ENCODE measurements at places on chromosomes 4 and X.
A peak's percentile ranks its signal among the peaks of the same experiment; 100 is the strongest.

- no peak for DNase-seq
Measured at GRCh38 chr4:91099666-91100065, 972.5 kb downstream of the CCSER1 start.

DNA sequence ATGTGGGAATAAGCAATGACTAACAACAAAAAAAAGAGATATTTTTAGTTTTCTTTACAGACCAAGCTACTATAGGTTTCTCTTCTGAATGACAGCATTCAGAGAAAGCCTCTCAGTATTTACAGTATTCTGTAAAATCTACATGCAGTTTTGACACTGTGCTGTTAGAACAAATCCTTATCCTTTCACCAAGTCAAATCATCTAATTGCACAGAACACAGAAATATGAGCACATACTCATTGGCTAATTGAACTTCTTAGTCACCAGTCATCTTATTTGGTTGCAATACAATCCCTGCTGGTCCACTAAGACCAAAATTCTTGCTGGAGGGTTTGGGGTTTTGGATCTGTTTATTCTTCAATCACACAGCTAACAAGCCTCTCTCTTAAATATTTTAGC, 5.7 kb downstream of the ACOT9 start:
- no peak for DNase-seq

DNA sequence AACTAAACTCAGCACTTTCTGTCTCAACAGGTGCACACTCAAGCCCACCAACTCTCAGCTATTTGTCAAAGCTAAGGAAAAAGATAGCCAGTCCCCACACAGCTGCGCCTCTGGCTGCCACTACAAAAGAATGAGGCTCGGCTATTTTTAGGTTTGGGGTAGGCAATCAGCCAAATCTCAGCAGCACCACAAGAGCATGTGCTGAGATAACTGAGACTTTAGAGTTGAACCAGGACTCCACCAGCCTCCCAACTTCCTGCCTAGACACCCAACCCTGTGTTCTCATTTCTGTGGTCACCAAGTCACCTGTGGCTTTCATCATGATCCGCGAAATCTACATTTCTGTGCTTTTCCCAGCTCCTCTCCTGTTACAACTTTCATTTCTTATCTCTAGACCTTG, 28.0 kb downstream of the DMD start:
- DNase-seq: no peak

DNA sequence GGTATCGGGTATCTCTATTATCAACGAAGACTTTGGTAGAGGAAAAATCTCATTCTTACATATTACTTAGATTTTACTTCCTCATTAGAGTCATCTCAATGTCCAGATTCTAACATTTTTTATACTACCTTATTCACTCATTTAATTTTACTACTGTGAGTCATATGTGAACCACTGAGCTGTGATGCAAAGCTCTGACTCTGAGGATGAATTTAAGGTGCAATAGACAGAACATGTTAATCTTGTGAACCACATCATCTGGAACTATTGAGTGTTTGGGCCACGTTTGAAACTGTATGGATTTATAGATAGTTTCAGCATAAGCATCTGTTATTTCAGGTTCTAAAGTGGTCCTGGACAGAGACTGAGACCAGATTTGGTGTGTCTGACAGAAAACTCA, 78.4 kb downstream of the PWWP3B start:
- no peak for DNase-seq

DNA sequence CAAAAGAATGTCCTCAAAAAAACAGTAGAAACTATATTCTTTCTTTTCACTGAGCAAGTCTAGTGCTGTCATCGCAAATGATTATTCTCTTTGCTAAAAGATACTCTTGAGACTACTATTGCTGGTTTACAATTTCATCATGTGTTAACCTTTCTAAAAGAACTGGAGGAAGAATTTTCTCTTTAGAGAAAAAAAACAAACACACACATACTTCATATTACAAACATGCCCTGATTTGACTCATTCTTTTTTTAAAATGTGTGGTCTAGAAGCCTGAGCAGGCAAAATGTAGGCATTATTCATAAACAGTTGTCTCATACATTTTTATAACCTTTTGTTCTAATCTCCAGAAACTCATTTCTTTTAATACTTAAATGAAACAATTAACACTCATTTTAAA, 60.6 kb upstream of the FAT4 start:
- no peak for DNase-seq

DNA sequence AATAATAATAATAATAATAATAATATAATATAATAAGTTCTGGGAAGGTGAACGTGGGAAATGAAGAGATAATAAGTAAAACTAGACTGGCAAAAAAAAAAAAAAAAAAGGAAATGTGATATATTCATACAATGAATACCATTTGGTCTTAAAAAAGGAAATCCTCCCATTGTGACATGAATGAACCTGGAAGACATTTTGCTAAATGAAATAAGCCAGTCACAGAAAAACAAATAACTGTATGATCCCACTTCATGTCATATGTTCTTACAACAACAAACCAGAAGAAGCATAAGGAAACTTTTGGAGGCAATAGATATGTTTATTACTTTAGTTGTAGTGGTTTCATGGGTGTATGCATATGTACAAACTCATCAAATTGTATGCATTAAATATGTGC, 63.1 kb downstream of the ATP11C start:
- no peak for DNase-seq

DNA sequence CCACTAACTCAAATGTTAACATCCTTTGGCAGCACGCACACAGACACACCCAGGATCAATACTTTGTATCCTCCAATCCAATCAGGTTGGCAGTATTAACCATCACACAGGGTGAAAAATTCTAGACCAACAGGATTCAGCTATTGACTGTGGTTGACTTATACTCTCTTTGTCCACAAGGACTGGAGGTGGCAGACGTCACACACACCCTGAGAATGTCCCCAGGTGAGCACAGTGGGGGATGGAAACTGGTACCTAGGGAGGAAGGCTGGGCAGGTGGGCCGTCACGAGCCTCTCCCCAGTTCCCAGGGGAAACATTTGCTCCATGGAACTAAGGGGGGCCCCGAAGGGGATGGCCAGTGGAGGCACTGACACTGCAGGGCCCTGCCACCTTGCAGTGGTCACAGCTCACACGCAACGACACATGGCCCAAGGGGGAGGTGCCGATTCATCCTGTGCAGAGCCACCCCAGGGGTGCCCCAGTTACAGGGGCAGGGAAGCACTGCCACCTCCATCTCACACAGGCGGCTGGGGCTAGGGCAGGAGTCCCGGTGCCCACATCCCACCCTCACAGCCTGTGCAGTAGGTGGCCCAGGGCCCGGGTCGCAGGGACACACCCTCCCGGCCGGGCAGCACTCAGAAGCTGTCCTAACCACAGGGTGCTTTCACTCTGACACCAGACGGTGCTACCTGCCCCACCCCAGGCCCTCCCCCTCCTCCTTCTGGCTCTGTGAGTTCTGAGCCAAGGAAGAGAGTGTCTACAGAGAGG, 17.4 kb downstream of the ZFYVE28 start:
- DNase-seq: no peak

DNA sequence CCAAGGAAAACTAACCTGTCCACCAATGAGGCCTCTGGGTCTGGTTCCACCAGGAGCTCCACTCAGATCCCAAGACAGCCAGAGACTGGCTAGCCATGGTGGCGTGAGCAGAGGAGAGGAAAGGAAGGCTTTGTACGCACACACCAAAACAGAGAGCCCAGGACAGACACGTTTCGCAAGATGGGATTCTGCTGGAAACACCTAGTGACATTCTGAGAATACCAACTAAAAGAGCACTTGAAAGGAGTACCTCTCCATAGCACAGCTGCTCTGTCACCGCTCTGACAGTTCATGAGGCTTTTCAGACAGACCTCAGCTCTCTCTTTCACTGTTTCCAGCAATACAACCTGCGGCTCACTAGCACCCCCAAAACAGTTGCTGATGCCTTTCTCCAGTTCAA, 105.0 kb downstream of the SH3KBP1 start:
- no peak for DNase-seq

DNA sequence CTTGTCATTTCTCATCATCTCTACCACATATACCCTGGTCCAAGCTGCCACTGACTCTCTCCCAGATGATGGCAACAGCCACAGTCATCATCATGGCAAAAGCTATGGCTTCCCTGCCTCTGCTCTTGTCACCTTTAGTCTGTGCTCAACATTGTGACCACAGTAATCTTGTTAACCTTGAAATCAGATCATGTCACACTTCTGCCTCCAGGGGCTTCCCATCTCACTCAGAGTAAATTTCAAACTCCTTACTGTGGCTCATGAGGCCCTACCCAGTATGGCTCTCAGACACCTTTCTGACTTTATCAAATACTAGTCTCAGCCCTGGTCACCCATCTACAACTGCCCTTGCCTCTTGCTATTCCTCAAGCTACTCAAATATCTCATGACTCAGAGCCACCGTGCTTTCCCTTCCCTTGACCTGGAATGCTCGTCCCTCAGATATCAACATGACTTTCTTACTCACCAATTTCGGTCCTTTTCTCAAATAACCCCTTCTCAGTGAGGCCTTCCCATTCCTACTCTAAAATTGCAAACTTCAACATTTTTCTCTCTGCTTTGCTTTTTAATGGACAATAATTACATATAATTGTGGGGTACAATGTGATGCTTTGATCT, 41.1 kb upstream of the STIM2 start:
- no peak for DNase-seq

DNA sequence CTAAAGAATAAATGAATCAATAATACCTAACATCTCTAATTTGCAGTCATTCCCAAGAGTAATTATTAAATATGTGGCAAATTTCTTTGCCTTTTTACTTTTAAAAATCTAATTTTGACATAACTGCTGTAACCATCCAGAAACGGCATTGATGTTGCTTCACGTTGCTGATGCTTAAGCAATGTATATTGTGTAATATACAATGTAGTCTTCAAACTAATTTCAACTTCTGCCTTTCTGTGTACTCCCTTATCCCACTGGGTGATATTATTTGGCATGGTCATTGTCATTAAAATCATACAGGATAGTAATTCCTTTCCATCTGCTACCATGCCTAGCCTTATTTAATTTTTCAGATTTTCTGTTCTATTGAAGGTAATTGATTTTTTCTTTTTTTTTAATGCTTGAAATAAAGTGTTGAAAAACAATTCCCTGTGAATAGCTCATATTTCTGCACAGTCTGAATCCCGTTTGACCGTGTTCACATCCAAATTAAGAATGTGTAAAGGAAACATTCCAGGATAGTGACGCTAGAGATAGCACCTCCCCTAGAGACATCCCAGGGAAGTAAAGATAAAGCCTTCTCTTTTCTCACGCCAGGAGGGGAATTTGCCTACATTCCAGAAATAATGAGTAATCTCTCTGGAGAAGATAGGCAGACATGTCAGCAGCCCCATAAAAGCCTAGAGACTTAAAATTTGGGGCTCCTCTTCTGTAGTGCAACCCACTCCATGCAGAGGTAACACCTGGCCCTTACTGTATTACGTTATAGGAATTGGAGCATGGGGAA, 8.6 kb downstream of the FAM200B start:
- no peak for DNase-seq

GRCh38 chr4:100177855-100178254, 12.4 kb downstream of the DDIT4L start:
- DNase-seq: no peak

GRCh38 chr4:573122-573892, 2.8 kb downstream of the TMEM271 start:
- no peak for DNase-seq

DNA sequence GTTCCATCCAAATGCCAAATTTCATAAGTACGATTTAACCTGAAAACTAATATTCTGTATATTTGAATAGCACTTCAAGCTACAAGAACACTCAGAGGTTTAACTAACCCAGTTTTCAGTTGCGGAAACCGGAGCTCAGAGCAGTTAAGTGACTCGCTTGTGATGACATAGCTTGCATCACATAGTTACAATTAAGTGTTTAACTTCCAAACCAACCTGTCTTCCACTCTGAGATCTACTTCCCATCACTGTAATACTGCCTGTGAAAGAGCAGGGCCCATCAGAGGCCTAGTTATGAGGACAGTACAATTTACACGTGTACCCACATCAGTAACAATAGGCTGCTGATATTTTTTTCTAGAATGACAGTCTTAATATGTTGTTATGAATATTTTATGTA, 120.3 kb downstream of the MAD2L1 start:
- DNase-seq: no peak

- no peak for DNase-seq
Measured at GRCh38 chr4:150242820-150243458, 164.7 kb downstream of the DCLK2 start.

DNA sequence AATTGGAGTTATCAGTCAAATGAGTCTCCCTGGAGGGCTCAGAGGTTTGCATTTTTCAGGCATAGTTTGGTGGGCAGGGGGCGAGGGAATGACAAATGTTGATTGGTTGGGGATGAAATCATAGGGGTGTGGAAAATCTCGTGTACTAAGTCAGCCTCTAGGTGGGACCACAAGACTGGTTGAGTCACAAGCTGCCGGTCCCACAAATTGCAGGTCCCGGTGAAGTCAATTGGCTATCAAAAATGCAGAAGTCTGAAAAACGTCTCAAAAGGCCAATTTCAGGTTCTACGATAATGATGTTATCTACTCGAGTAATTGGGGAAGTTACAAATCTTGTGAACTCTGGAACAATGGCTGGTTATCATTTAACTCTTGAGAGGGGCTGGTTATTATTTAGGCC, 98.8 kb upstream of the DHX15 start:
- DNase-seq: no peak

GRCh38 chr4:68182382-68182820, 52.7 kb upstream of the TMPRSS11F start:
- DNase-seq: no peak

GRCh38 chr4:123562994-123563750, 166.6 kb downstream of the SPRY1 start:
- DNase-seq: no peak

- DNase-seq: peak; percentile 28
Measured at GRCh38 chr4:89434364-89434988, 126.9 kb upstream of the GPRIN3 start.

DNA sequence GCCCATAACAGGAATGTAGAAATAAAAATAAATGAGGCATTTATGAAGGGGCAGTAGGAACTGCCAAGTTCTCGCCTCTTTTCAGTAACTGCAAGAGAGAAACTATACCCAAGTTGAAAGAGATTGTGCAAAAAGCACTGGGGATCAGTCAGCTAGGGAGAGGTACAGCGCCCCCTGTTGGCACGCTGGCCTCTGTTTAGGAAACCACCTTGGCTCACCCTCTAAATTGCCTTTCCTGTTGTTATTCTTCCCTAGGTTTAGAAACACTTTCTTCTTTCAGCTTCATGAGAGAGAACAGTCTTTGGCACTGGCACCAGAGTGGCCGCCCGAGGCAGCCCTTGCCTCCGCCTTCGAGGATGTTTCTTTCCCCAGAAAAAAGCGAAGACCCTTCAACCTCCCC, 348.5 kb downstream of the MID1IP1 start:
- peak; percentile 54 for DNase-seq

DNA sequence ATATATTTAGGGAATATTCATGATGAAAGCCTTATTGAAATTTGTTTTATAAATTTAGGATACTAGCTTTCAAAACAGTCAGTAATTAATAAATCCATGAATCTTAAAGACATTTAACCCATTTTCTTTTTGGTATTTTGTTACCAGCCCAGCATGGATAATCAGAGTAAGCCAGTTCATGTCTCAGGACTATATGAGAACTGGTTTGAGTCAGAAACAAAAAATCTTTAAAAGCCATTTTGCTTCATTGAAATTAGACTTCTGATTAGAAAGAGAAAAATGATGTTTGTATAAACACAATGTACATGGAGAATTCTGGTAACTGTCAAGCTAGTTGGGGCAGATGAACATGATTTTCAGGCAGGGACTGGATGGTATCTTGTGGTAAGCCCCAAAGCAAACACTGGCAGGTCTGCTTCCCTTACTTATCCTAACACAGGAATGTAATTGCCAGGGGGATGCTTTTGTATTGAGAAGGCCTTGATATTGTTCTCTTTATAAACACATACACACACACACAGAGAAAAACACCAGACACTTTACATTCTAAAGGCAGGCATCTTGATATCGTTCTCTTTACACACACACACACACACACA, 9.4 kb downstream of the ARHGAP10 start:
- DNase-seq: no peak
